Skeletal muscle tissue (tissue), 5 donors: ENCODE measurements at places on chromosomes 6 and 20. TPM values are rescaled to one million over a fixed set of nuclear protein-coding genes. Genes with fewer than 3 reads are reported as not detected.

The COL19A1 gene
- total RNA-seq, result 10.4 TPM

The HLA-DRA gene
- total RNA-seq, result 54.3 TPM

The LPA gene
- not detected for total RNA-seq

The DEFB118 gene
- not detected for total RNA-seq

The HTR1E gene
- total RNA-seq, result not detected

The SPATA2 gene
- 1.0 TPM for total RNA-seq
